Stimulated activated CD8-positive, alpha-beta memory T cell treated with anti-CD3 and anti-CD28 coated beads, Interleukin-2, amount 100 ng/mL, for 48 hours (primary cell): ENCODE measurements at places on chromosomes 13 and 19.

- no peak for DNase-seq
Observed at GRCh38 chr19:28980236-28980868, 232.6 kb downstream of the UQCRFS1 start.

- DNase-seq, result no peak
Observed at GRCh38 chr13:98944336-98944735, 33.5 kb downstream of the DOCK9 start.

GRCh38 chr13:103703246-103703645 is 637.0 kb upstream of the SLC10A2 start:
- no peak for DNase-seq

- DNase-seq, result no peak
Observed at GRCh38 chr13:41039746-41040145, 20.6 kb upstream of the ELF1 start.

DNA sequence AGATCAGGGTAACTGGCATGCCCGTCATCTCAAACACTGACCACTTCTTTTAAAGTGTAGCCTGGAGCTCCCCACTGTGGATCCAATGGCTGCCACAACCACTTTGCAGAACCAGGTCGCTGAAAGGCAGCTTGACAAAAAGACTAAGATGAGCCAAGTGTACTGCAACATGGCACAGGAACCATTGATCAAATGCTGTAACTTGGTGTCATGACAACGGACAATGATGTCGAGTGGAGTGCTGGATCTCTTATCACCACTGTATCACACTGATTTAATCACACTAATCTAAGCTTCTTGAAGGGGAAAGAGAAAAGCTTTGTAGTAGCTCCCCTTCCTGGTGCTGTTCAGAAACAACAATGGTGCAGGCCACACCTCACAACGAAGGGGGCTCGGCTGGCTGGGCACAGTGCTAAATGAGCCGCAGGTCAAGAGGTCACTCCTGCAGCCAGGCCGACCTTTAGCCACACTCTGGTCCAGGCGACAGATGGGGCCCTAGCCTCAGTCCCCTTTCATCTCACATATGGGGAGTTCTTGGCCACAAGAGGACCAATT is 2.2 kb upstream of the TNFRSF19 start:
- no peak for DNase-seq

DNA sequence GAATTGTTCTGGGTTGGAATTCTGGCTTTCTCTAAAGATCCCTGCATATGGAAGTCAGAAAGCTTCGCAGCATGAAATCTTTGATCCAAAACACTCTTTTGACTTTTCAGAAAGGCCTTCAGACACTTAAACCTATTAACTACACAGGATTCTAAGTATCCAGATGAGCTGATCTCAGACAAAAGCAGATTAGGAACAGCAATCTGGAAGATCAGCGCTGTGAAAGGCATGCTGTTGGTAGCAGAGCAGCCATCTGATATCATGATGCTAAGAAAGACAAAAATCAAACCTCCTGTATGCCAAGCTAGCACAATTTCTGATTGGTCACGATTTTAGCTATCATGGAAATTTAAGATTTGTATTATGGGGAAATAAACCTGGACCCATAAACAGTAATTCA is 589.9 kb downstream of the GPC5 start:
- no peak for DNase-seq
